NCI-H1105 (cell line): ENCODE measurements at places on chromosomes 4 and X.

DNA sequence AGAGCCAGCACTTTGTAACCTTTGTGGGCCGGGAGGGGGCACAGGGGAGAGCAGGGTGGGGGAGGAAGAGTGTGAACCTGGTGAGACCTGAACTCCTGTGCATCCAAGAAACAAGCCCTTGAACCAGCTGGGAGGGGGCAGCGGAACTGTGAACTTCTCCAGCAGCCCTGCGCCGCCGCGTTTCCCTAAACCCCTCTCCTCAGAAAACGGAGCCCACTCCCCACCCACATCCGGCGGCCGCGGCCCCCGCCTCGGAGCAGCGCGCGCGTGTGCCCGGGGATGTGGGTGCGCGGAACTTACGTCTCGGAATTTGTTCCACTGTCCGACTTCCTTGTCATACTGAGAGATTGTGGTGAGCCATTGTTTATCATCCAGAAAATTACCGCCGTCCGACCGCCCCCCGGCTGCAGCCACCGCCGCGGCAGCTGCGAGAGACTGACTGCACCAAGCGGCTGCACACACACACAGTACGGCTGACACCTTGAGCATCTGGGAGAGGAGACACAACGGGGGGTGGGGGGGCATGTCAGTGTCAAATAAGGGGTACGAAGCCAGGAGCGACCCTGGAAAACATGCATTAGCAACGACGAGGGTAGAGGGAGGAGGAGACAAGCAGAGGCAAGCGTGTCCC is 494 bp downstream of the SPOCK3 start:
- DNase-seq = no peak

- DNase-seq = no peak
Measured at GRCh38 chrX:39356119-39356807, 555.0 kb downstream of the MID1IP1 start.

GRCh38 chr4:71665358-71665757 is 118.5 kb downstream of the GC start:
- no peak for DNase-seq

DNA sequence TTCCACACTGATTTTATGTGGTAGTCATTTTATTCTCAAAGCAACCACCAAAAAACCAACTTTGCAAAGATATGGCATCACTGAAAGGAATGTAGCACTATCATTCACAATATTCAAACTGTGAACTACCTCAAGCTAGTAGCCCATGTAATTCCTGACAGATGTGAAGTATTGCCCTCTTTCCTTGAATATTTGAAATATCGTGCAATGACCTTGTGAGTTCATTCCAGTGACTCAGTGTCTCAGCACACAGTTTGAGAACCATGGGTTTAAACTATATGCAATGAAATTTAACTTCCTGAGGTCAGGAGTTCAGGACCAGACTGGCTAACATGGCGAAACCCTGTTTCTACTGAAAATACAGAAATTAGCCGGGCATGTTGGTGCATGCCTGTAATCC is 20.9 kb upstream of the IQCM start:
- no peak for DNase-seq

GRCh38 chrX:110407910-110408545 is 49.4 kb downstream of the RTL9 start:
- peak; percentile 54 for DNase-seq
